ENCODE measurements at places on chromosomes 1 and 21.
A peak's percentile ranks its signal among the peaks of the same experiment; 100 is the strongest.

DNA sequence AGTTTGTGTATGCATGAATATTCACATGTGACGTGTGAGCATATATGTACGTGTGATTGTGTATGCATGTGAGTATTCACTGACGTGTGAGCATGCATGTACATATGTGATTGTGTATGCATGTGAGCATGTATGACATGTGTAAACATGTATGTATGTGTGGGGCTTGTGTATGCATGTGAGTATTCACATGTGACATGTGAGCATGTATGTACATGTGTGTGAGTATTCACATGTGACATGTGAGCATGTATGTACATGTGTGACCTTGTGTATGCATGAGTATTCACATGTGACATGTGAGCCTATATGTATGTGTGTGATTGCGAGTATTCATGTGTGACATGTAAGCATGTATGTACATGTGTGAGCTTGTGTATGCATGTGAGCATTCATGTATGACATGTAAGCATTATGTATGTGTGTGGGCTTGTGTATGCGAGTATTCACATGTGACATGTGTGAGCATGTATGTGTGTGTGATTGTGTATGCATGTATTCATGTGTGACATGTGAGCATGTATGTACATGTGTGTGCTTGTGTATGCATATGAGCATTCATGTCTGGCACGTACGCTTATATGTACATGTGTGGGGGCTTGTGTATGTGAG is 47.8 kb downstream of the COL18A1 start:
- DNase-seq: no peak

DNA sequence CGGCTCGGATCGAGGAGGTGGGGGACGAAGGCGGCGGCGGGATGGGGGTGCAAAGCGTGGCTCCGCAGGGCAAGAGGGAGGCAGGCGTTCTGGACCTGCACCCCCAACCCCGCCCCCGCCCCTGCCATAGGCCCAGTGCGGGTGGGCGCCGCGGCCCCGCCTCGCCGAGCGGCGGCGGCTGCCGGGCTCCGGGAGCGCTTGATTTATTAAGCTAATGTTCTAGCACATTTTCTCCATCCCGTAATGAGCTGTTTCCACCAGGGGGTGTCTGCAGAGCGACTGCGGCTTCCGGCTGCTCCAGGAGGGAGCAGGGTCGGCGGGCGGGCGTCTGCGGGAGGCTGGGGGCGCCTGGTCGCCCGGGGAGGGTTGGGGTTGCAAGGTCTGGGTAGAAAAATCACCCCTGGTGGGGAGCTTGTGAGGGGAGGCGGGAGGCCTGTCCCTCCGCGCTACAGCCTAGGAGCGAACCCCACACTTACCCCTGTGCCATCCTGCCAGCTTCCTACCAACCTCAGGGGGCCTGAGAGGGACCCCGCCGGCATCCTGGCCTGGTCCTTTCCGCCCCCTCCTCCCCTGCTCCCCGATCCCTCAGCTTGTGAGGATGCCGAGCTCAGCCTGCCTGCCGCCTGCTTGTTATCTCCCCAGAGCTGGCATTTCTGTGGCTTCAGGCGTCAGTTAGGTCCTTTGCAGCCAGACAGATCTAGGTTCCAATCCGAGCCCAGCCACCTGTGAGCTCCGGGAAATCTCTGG is 48.5 kb upstream of the ACOT11 start:
- DNase-seq: no peak

- DNase-seq: no peak
Observed at GRCh38 chr1:187074445-187075048, 245.8 kb downstream of the PLA2G4A start.

- DNase-seq: no peak
Observed at GRCh38 chr1:208934933-208935332, 648.6 kb upstream of the CAMK1G start.

DNA sequence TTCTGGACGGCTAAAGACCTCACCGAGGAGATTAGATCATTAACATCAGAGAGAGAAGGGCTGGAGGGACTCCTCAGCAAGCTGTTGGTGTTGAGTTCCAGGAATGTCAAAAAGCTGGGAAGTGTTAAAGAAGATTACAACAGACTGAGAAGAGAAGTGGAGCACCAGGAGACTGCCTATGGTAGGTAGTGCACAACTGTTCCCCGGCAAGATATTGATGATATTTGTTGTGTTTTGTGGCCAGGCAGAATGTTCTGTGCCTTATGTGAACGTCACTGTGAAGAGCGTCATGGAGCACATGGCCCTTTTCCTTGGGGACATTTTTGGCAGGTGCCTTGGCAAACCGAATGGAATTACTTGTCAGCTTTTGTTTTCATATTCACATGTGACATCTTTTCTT is 191.7 kb downstream of the DISC1 start:
- DNase-seq: no peak

GRCh38 chr1:26218906-26219494 is 15.0 kb upstream of the CEP85 start:
- no peak for DNase-seq

GRCh38 chr1:165595246-165595938 is 35.6 kb upstream of the MGST3 start:
- no peak for DNase-seq

GRCh38 chr1:89605692-89606091 is 27.2 kb upstream of the LRRC8C start:
- no peak for DNase-seq

DNA sequence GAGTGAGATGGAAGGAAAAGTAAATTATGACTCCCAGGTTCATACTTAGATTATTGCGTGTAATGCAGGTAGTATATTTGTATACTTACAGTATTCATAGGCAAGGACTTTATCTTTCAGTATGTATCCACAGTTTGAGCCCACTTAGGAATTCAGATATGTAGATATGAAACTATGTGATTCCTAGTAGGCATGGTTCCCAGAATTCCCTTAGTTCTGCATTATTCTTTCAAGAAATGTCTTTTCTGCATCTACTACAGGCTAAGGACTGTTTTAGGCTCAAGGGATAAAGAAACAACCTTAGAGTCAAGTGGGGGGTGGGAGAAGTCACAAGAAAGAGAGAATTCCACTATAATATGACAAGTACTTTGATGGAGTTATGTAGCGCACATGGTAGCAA is 13.8 kb downstream of the ANGPTL1 start:
- no peak for DNase-seq

DNA sequence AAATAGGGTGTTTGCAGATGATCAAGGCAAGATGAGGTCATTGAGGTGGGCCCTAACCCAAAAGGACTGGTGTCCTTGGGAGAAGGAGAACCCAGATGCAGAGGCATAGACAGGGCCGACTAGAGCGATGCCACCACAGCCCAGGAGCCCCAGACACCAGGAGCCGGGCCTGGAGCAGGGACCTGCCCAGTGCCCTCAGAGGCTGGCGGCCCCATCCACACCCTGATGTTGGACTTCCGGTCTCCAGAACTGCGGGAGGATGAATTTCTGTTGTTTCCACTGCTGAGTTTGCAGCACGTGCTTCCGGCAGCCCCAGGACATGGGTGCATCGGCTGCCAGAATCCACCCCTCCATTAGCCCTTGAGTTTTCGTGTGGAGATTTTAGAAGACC is 7.2 kb upstream of the ACTRT2 start:
- DNase-seq: no peak

- DNase-seq: no peak
Observed at GRCh38 chr21:28078126-28078525, 914.6 kb downstream of the LTN1 start.

DNA sequence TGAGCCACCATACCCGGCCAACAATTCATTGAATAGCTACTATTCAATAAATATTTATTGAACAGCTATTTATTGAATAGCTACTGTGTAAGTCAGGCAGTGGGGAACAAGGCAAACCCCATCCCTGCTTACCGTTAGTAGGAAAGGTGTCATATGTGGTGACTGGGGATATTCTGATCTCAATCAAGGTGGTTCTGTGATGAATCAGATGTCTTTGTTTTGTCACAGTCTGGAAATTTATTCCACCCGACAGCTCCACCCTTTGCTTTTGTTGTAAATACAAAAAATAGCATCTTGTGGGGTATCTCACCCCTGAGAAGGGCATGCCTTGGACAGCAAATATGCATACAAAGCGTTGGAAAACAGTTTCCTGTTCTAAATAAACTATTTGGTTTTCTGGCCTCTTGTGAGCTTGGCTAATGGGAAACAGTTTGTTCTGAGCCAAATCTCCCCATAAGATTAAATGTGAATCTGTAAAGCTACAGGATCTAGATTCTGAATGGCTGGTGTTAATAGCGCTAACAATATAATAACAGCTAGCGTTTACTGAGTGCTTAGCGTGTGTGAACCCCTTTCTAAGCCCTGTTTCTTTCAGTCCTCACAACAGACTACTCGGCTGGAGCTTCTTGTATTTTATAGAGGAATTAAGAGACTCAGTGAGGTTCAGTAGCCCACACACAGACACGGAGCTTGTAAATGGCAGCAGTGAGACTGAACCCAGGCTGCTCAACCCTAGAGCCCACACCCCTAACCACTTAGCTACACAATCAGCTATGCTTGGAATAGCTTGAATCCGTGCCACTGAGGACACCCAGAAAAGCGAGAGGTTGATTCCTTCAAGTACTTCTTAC is 5.5 kb downstream of the PDPN start:
- DNase-seq: no peak

GRCh38 chr1:88145752-88146151 is 538.3 kb upstream of the PKN2 start:
- no peak for DNase-seq

- no peak for DNase-seq
Observed at GRCh38 chr1:196142111-196142640, 466.1 kb downstream of the KCNT2 start.

GRCh38 chr1:115107516-115108260 is 18.4 kb upstream of the TSPAN2 start:
- no peak for DNase-seq

DNA sequence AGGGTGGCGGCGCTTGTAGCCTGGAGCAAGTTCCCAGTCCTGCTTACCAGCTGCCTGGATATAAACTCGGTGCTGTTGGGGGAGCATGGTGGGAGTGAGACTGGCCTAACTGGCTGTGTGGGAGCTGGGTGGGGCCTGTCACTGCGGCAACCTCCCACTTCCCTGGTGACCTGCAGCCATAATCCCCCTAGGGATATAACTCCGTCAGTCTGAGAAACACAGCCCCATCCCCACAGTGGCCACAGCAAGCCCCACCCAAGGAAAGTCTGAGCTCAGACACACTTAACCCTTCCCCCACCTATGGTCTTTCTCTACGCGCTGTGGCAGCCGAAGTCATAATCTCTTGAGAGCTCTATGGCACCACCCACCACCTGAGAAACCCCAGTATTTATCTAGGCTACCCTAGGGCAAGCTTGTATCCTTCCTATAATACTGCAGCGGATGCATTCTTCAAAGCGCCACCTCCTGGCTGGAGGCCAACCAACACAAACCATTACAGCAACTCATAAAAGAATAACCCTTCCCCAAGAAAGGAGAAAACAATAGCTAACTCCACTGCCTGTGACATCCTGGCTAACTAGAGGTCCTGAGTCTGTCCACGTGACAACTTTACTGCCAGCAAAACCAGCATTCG is 57.4 kb downstream of the ZNF648 start:
- no peak for DNase-seq

- DNase-seq: no peak
Observed at GRCh38 chr1:165173818-165174217, 182.7 kb downstream of the LMX1A start.

GRCh38 chr1:33397125-33397506 is 33.8 kb downstream of the PHC2 start:
- DNase-seq: no peak

- peak; percentile 45 for DNase-seq
Observed at GRCh38 chr1:225460737-225461532, 33.1 kb upstream of the LBR start.

- no peak for DNase-seq
Observed at GRCh38 chr1:212968368-212968863, 18.1 kb downstream of the VASH2 start.

GRCh38 chr1:9239622-9240401 is 5.2 kb downstream of the H6PD start:
- peak; percentile 21 for DNase-seq

DNA sequence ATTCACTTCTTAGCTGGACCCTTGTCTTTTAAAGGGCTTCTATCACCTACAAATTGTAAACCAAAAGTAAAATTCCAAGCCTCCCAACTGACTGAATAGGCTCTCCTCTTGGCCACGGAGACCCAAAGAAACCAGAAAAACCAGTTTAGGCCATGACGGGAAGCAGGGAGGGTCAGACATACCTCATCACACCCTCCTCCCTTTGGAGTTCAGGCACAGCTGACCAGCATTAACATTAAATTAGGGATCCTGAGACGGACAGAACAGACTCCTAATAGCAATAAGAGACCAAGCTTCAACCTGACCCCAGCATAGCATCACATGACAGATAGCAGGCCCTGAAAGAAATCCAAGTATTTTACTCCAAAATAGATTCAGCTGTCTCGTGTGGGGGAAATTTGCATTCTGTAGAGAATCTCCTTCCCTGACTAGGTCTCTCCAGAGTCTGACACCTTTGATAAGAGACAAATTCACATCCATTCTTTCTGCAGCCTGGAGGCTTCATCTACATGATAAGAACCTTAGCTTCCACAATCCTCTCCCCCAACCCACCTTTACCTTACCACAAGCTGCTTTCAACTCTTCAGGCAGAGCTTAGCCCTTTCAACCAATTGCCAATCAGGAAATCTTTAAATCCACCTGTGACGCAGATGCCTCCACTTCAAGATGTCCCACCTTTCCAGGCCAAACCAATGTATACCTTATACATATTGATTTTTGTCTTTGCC is 177.1 kb upstream of the RAB4A start:
- no peak for DNase-seq

- no peak for DNase-seq
Observed at GRCh38 chr1:43824795-43825194, 108.8 kb upstream of the ARTN start.

DNA sequence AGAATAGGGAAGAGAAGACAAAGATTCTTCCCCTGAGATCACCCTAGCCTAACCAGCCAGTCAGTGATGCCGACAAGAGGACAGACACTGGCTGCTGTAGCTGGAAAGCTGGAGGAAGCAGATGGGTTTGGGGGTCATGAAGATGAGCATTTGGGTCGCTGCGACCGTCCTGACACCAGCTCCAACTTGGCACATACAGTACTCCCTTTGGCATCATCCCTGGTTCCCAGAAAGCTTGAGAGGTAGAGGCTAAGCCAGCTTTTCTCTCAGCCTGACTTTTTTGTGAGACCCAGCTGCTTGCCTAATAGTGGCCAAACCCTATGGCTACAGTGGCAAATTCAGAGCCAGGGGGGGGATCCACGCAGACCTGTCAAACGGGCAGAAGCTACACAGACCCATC is 43.0 kb upstream of the IKBKE start:
- DNase-seq: no peak

GRCh38 chr1:239570878-239571277 is 184.5 kb downstream of the CHRM3 start:
- no peak for DNase-seq

DNA sequence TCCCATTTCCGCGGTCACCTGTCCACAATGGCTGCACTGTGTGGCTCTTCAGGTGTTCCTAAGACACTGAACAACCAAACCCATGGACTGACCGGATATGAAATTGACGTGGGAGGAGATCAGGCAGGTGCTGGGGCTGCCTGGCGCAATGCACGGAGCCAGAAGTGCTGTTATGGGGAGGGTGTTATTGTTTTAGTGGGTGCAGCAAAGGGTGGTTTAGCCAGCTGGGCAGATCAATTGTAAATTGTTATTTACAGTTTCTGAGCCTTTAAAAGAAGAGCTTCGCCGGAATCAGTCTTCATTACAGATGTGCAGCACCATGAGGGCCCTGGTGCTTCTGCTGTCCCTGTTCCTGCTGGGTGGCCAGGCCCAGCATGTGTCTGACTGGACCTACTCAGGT is at the start of gene CA6:
Gene CA6 (plus strand): TSS at position 301 of the 400 bp plus-strand sequence. CDS start 19 bp downstream, at position 320.
- DNase-seq: no peak

Data from activated CD4-positive, alpha-beta T cell treated with anti-CD3 and anti-CD28 coated beads for 24 hours (primary cell).